Chondrocyte (in vitro differentiated cells): ENCODE measurements at places on chromosomes 2 and 18. TPM values are rescaled to one million over a fixed set of nuclear protein-coding genes. Genes with fewer than 3 reads are reported as not detected.

DNA sequence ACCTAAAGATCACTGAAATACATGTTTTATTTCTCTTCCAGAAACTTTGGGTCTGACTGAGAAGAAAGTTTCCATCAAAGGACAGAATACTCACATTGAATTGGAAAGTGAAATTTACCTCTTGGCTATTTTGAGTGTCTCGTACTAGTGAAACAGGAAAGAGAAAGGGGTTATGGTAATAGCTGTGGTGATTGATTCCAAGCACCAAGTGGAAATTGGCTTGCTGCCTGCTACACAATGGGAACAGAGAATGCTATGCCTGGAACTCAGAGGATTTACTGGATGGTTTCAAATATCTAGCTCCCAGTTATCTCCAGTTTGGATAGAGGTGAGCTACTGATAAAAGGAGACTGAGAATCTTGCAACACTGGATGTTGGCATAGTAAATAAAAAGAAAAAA is 492.8 kb upstream of the FSIP2 start:
- no peak overlapping the region for H3K27ac ChIP-seq
- DNase-seq: no peak
- H3K36me3 ChIP-seq: no peaks in the 10 kb centered on the region
- H3K4me3 ChIP-seq: no peak overlapping the region

- DNase-seq: no peak
- no peak overlapping the region for H3K4me3 ChIP-seq
- peaks cover 5% of the 10 kb centered on the region for H3K36me3 ChIP-seq
- peak overlapping the region; percentile 49 for H3K27ac ChIP-seq
- H3K27me3 ChIP-seq: no peaks in the 10 kb centered on the region
Measured at GRCh38 chr2:205358351-205358815, 323.9 kb upstream of the NRP2 start.

GRCh38 chr2:42900289-42900891 is 108.0 kb upstream of the HAAO start:
- no peaks in the 10 kb centered on the region for H3K27me3 ChIP-seq
- no peak for DNase-seq
- H3K4me1 ChIP-seq: peaks cover 28% of the 10 kb centered on the region
- H3K4me3 ChIP-seq: no peak overlapping the region

DNA sequence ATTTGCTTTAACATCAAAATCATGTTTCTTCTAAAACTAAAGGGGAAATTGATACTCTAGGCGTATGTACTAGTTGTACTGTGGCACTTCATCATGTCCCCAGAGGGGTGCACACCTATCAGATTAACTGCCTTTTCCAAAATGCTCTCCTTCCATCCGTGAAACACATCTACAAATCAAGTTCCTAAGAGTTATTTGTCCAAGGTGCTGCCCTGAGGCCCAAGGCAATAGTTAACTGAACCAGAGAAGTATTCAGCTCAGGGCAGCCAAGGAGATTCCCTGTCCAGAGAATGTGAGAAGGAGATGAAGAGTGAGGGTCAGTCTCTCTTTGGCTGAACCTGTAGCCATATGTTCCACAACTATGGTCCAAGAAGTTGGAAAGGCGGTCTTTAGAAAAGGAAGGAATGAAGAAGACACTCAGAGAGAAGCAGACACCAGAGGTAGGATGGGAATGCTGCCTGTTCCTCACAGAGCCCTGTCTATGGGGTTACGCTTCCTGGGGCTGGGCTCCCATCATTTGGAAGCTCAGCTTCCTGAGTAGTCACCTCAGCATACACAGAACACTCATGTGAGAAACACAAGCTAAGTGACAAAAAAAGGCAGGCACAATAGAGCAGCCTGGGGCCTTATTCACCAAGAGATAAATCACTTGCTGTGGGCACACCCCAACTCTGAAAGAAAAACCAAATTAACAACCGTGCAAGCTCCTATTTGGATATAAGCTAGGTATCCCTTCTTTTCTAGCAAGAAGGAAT is 55.6 kb downstream of the ANKRD44 start:
- H3K4me1 ChIP-seq: peaks cover 54% of the 10 kb centered on the region
- peak overlapping the region; percentile 78 for H3K27ac ChIP-seq
- no peaks in the 10 kb centered on the region for H3K27me3 ChIP-seq
- DNase-seq: no peak
- no peaks in the 10 kb centered on the region for H3K36me3 ChIP-seq
- no peak overlapping the region for H3K4me3 ChIP-seq

Gene TNS1
- 227 to 272 TPM (median 249 TPM) in 3 replicates for total RNA-seq

- H3K4me1 ChIP-seq: peaks cover 16% of the 10 kb centered on the region
- H3K27ac ChIP-seq: no peak overlapping the region
- no peaks in the 10 kb centered on the region for H3K27me3 ChIP-seq
Measured at GRCh38 chr18:45664824-45665763, 49.8 kb downstream of the SLC14A2 start.

GRCh38 chr2:58574873-58575272 is 333.7 kb upstream of the FANCL start:
- peaks cover 2% of the 10 kb centered on the region for H3K36me3 ChIP-seq
- H3K4me3 ChIP-seq: no peak overlapping the region
- H3K27me3 ChIP-seq: peaks cover 4% of the 10 kb centered on the region
- peaks cover 7% of the 10 kb centered on the region for H3K4me1 ChIP-seq

- no peaks in the 10 kb centered on the region for H3K27me3 ChIP-seq
- H3K4me1 ChIP-seq: peaks cover 6% of the 10 kb centered on the region
- H3K4me3 ChIP-seq: no peak overlapping the region
- DNase-seq: no peak
Measured at GRCh38 chr2:234178330-234179030, 128.0 kb downstream of the SPP2 start.

Gene IFIH1
- total RNA-seq: 1.8 to 4.2 TPM (median 2.1 TPM) in 3 replicates

- no peak overlapping the region for H3K27ac ChIP-seq
- H3K4me3 ChIP-seq: no peak overlapping the region
- peaks cover 2% of the 10 kb centered on the region for H3K36me3 ChIP-seq
- H3K27me3 ChIP-seq: no peaks in the 10 kb centered on the region
- no peak for DNase-seq
Measured at GRCh38 chr2:26982102-26982742, 11.8 kb downstream of the MAPRE3 start.

DNA sequence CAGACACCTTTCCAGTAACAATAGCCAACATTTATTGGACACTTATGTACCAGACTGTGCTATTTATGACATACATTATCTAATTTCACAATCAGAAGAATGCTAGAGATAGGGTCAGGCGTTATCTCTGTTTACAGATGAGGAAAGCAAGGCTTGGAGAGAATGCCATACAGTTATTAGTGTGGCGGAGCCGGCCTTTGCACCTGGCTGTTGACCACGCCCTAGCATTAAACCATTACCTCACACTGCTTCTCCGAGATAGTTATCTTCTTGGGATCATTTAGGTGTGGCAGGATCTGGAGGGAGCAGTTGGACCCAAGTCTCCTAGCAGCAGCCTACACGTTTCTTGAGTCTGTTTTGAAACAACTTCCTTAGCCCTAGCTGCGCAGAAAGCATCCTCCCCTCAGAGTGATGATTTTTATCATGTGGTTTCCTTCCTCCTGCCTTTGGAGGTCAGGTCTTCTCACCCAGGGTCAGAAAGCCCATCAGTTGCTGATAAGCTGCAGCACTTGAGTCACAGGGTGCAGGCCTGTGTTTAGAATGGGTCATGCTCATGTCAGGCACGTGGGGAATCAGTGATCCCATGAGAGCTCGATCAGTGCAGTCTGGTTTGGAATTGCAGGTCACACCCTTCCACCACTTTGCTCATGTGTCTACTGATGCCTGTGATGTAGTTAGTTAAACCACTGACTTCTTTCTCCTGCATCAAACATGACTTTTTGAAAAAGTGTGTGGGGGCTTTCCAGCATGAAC is 118.2 kb downstream of the SPTBN1 start:
- no peak overlapping the region for H3K4me3 ChIP-seq
- no peak for DNase-seq
- H3K27ac ChIP-seq: peak overlapping the region; percentile 97
- peaks cover 2% of the 10 kb centered on the region for H3K36me3 ChIP-seq

DNA sequence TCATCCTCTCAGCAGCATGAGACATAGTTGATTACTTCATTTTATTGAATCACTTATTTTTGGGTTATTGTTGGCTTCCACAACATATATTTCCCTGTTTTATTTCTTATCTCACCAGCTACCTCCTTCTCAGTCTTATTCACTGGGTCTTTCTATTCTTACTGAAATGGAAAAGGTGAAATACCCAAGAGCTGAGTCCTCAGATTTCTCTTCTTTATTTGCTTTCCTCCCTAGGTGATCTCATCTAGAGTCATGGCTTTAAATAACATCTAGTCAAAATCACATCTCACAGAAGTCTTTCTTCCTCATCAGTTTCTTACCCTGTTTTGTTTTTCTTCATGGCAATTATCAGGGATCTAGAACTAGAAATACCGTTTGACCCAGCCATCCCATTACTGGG is 105.0 kb upstream of the RBBP8 start:
- peaks cover 2% of the 10 kb centered on the region for H3K27me3 ChIP-seq
- H3K27ac ChIP-seq: no peak overlapping the region
- peaks cover 7% of the 10 kb centered on the region for H3K4me1 ChIP-seq

DNA sequence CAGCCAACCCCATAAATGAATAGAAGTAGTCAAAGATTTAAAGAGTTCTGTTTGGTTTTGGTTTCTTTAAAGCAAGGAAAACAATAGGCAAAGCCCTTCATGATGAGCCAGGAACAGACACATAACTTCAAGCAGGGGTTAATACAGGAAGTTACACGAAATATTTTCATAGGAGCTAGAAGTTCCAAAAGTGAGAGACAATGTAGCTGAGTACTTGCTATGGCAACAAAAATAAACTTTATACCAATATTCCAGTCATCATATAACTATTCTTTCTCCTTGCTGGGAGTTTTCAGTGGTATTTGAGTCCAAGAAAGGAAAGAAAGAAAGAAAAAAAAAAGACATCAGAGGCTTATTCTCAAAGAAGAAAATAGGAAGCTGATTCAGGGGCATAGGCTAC is 56.2 kb downstream of the COBLL1 start:
- no peaks in the 10 kb centered on the region for H3K27me3 ChIP-seq
- H3K36me3 ChIP-seq: no peaks in the 10 kb centered on the region
- peak overlapping the region; percentile 33 for H3K4me3 ChIP-seq
- H3K27ac ChIP-seq: peak overlapping the region; percentile 93

Gene DPP10
- not detected in 3 replicates for total RNA-seq
